HCT116 (cell line): ENCODE measurements at places on chromosomes 2 and 18. TPM values are rescaled to one million over a fixed set of nuclear protein-coding genes. Genes with fewer than 3 reads are reported as not detected.

GRCh38 chr2:110973262-110973661, 147.5 kb upstream of the BCL2L11 start:
- DNase-seq = no peak

GRCh38 chr18:46158499-46158898, 54.3 kb downstream of the HAUS1 start:
- no peak for DNase-seq

DNA sequence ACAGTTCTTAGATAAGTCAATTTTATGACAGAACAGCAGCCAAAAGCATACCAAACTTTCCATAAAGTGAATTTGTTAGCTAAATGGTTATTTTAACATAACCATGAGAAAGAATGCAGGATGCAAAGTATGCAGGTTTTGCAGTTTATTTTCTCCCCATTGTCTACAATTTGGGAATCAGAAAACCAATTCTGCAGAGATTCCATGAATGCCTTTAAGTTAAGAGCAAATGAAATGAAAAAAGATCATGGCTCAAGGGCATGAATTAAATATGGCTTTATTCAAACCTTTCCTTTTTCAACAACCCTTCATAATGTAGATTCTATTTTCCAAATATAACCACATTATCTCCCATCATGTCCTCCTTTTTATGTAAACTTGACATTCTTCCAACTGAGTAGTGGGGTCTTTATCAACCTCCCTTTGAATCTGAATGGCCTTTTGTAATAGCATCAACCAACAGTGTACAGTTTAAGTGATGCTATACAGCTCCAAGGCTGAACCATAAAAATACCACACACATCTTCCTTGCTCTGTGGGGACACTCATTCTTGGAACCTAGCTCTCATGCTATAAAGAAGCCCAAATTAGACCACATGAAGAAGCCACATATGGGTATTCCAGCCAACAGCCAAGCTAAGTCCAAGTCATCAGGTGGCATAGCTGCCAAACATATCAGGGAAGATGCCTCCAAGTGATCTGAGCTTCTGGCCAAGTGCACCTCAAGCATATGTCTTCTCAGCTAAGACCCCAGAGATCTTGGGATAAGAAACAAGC, 49.8 kb downstream of the PIAS2 start:
- no peak for DNase-seq

Gene RIT2
- total RNA-seq = not detected

GRCh38 chr2:234679741-234680687, 183.1 kb upstream of the ARL4C start:
- DNase-seq = peak; percentile 90

GRCh38 chr2:109454765-109455394, 158.9 kb downstream of the SEPTIN10 start:
- no peak for DNase-seq

Gene CNOT11
- total RNA-seq = 57.8 TPM

DNA sequence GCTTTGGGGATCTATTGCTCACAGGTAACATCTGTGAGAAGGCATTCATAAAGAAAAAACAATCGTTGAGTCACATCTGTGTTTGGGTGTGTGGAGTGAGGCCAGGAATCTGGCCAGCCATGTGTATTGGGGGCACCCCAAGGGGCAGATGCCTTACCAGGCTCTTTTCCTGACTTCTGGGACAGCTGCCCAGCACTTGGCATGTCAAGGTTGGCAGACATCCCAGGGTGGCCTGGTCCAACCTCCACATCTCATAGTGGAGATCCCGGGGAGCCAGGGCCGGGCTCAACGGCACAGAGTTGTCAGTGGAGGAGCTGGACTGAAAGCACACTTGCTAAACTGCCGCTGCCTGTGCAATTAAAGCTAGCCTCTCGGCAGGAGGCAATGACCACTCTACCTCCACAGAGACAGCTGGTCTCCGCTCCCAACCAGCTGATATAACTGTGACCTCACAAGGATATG, 75.3 kb upstream of the MGAT4A start:
- no peak for DNase-seq

DNA sequence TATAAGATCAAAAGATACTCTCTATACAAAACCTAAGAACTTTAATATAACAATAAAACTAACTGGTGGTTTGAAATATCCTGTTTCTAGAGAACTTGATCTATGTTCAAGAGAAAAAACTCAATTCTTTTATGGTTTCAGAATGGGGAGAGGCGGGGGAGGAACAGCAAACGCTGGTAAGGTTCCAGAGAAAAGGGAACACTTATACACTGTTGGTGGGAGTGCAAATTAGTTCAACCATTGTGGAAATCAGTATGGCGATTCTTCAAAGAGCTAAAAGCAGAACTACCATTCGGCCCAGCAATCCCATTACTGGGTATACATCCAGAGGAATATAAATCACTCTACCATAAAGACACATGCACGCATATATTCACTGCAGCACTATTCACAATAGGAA, 17.2 kb downstream of the FAM98A start:
- DNase-seq = no peak

Gene SH2D6
- total RNA-seq = 2.7 TPM

DNA sequence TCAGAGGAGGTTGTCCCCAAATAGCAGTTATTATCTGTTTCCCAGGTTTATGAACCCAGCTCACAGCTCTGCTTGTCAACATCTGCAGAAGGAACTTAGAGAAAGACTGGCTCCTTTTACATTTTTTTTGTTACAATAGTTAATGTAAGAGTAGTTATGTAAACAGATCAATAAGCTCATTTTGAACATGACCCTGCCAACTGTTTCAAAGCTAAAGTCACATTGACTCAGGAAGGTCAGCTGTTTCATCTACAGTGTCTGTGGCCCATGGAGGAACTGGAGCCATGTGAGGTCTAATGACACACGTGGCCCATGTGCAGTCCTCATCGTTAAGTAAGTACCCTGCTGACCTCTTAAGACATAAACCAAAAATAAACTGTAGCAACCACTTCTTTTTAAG, 97.1 kb downstream of the SH3RF3 start:
- DNase-seq = no peak

Gene DSG4
- 0.07 TPM for total RNA-seq

- DNase-seq = no peak
Observed at GRCh38 chr2:160288324-160288723, 88.3 kb upstream of the ITGB6 start.

Gene EPHA4
- total RNA-seq = 3.5 TPM

Gene MOGAT1
- total RNA-seq = 0.22 TPM

DNA sequence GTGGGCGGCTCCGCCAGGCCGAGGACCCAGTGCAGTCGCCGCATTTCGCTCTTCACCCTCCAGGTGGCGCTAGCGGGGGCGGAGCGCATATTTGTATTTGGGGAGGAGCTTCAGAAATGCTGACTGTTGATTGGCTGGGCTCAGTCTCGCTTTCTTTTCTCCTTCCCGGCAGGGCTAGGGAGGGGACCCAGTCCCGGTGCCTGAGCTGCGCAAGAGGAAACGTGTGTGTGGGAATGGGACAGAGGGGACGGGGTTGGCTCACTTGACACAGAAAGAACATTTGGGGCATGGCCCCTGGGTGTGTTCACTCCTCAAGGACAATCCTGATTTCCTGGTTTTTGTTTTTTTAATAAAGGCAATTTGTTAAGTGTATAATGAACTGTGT, 20.3 kb upstream of the DNMT3A start:
- peak; percentile 80 for DNase-seq

GRCh38 chr18:35432565-35433001, 55.4 kb upstream of the ZNF396 start:
- no peak for DNase-seq

- DNase-seq = no peak
Observed at GRCh38 chr2:134169788-134170187, 84.1 kb upstream of the MGAT5 start.

GRCh38 chr2:194203898-194204297, 1453.1 kb upstream of the SLC39A10 start:
- DNase-seq = peak; percentile 27

Gene ZNF236
- total RNA-seq = 15.0 TPM

Gene ARID5A
- total RNA-seq = 8.2 TPM

Gene CD226
- 1.2 TPM for total RNA-seq

- DNase-seq = no peak
Observed at GRCh38 chr2:26161926-26162325, 11.0 kb upstream of the GAREM2 start.

DNA sequence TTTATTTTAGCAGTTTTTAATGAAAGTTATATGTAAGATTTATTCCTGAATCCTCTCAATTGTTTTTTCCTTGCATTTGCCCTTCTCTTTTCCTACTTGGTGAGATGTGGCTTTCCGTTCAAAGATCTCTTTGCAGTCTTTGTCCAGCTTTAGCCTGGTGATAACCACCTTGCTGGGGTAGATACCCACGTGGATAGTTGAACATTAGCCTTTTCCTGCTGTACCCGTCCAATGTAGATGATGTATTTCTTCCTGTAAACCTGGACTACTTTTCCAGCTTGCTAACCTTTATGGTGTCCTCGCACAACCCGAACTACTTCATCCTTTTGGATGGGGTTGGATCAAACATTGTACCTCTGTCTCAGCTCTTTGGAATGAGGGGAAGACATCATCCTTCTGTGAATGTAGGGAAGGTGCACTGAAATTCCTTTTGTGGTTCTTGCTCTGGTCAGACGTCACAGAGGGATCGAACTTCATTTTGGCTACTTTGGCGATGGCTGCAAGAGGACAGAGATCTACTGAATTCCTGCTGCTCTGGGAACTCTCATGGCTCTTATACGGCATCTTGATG, 293.2 kb upstream of the EPAS1 start:
- DNase-seq = no peak

DNA sequence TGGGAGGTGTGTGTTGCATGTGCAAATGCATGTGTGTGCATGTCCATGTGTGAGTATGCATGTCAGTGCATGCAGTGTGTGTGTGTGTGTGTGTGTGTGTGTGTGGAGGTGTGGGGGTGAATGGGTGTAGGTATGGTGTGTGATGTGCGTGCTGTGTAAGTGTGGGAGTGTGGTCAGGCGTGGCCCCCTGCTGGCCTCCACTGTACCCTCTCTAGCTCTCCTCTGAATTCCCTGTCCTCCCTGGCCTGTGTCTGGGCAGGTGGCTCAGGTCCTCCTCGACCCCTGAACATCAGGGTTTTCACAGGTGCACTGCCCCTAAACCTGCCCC, 230.2 kb downstream of the CELF4 start:
- DNase-seq = no peak
